ENCODE measurements at places on chromosomes 13 and 19.

DNA sequence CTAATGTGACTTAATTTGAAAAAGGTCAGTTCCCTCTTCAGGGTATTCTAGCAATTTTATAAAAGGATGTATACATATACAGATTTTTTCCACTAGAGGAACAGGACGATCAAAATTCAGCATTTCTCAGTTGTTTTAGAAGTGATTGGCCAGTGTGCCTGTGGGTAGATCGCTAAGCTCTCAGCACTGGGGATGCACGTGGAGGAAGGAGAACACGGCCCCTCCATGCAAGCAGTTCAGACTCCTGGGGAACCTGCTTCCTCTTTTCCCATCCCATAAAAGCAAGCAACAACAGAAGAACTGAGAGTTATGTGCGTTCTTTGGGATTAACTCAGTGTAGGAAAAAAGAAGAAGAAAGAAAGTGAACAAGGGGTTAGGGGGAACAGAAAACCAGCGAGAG, 328.8 kb downstream of the FOXO1 start:
- DNase-seq = no peak

DNA sequence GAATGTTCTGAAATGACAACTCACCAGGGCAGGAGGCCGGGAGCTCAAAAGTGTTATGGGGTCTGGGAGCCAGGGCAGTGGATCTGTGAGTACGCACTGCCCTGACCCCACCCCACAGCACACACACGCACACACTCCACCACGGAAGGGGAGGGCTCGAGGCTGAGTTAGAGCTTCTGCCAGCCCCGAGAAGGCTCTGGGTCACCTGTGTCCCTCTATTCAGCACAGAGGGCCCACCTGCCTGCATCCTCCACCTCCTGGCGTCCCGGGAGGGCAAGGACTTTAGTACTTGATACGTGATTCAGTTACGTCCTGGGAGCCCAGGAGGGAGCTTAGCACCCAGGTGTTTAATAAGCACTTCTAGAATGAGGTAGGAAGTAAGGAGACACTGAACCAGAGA, 190.0 kb upstream of the GPR12 start:
- no peak for DNase-seq

- no peak for DNase-seq
Observed at GRCh38 chr13:27341616-27342015, 71.0 kb downstream of the RASL11A start.

- DNase-seq = no peak
Observed at GRCh38 chr13:49220036-49220855, at the start of gene MLNR. Gene MLNR (plus strand): TSS chr13:49220338. CDS start chr13:49220338, 0 bp downstream.

DNA sequence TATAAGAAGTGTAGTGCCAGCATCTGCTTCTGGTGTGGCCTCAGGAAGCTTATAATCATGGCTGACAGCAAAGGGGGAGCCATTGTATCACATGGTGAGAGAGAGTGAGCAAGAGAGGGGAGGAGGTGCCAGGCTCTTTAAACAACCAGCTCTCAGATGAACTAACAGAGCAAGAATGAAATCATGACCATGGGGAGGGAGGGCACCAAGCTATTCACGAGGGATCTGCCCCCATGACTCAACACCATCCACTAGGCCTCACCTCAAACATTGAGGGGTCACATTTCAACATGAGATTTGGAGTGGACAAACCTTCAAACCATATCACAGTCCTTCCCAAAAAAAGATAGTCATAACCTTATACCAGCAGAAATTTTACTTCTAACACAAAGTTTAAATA, 174.0 kb downstream of the GPC5 start:
- no peak for DNase-seq

- DNase-seq = peak; percentile 45
Observed at GRCh38 chr19:39498798-39499642, at the start of gene DLL3. Gene DLL3 (plus strand): TSS chr19:39498947. CDS start chr19:39498975, 28 bp downstream.

DNA sequence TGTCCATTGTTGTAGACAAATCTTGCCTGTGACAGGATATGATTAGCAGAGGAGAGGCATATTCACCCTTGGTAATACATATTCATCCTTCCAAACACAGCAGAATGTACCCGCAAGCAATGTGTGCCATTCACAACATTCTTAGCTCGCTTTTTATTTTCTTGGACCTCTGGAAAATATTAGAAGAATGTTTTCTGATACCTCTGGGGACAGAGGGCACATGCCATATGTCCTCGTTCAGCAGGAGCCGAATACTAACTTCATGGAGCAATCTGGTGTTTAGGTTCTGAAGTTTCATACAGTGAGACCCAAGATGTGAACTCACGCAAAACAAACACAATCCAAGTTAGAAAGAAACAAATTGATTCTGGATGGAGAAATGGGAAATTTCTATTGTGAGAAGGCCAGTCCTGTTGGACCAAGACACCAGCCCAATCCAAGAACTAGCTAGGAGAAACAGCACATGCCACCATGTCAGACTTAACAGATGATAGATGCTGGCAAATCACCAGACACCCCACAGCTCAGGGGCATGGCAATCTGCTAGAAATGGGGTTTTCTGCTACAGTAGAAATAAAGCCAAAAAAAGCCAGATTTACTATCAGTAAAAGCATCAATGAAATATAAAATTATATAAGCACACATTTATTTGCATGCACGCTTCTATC, 297.4 kb downstream of the DCLK1 start:
- DNase-seq = no peak

DNA sequence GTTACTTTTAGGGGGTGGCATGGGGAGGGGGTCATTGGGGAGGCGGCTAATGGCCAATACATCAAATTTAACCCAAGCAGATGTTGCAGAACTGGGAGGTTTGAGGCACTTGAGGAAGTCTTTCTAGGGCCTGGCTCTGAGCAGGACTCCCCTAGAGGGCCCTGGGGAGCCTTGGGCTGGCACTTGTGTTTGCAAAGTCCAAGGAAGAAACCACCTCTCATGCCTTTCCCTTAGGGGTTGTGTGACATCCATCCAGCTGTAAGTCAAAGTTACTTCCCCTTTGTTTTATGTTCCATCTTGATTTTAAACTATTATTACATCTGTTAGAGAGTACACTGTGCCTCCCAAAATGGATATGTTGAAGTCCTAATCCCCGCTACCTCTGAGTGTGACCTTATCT, 159.9 kb downstream of the KATNAL1 start:
- no peak for DNase-seq

DNA sequence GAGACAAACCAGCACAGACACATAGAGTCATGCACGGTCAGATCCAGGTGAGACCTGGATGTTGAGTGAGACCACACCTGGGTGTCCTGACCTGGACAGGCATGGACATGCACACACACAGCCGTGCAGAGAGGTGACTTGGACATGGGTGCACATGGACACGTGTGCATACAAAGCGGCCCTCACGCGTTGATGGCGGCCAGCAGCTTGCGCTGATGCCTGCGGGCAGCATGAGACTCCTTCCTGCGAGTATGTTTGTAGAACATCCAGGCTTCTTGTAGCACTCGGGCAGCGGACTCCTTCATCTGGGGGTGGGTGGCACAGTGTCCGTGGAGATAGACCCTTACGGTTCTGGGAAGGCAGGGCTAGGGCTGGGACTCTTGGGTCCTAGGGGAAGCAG, 11.5 kb downstream of the KCNN4 start:
- no peak for DNase-seq

DNA sequence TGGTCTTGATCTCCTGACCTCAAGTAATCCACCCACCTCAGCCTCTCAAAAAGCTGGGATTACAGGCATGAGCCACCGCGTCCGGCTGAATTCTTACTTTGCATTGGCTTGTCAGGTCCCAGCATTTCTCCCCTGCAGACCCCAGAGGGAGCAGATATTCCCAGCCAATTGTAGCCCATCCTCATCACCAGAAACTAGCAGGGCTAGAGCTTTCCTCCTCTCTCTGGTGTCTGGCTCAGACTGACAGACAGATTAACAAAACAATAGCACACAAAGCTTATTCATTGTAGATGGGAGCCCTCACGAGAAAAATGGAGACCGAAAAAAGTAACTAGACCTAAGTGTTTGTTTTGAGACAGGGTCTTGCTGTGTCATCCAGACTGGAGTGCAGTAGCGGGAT, 7.5 kb upstream of the MPV17L2 start:
- no peak for DNase-seq

DNA sequence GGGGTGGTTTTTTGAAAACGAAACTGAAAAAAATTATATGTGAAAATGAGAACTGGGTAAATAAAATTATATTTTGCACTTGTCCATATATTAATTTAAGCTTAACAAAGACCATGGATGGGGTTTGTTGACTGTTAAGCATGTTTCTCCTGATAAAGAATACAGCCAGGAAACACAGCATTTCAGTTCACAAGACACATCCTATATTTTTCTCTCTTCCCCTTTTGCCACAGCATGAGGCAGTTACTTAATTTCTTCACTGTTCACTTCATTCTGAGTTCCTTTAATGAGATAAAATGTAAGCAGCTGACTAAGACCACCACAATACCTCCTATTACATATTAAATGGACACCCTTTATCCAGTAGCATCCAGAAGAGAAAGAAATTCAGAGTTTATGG, 64.0 kb downstream of the RXFP2 start:
- peak; percentile 79 for DNase-seq

DNA sequence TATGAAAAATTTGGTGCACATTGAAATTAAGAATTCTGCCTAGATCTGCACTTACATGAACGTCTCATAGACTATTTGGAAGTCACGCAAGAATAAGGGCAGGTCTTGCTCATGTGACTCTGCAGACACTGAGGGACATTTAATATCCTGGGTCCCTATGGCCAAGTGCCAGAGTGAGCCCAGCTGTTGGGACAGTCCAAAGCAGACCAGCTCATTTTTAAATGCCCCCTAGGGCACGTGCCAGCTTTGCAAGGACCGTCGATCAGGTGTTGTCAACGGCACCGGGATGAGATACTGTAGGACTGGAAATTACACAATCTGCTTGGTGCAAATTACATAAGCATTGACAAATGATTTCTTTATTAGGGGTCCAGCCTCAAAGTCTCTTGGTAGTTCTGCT, 293.6 kb downstream of the TEX29 start:
- no peak for DNase-seq
